Naive thymus-derived CD8-positive, alpha-beta T cell (primary cell): ENCODE measurements at places on chromosomes 3 and 15.

GRCh38 chr3:143648708-143649107 lies 199.6 kb downstream of the SLC9A9 start:
- no peak for DNase-seq

- DNase-seq, result no peak
Measured at GRCh38 chr3:54514416-54514815, 392.1 kb downstream of the CACNA2D3 start.

- DNase-seq, result no peak
Measured at GRCh38 chr3:120741837-120742197, 499 bp downstream of the RABL3 start.

- DNase-seq, result no peak
Measured at GRCh38 chr3:89617706-89618105, 510.3 kb downstream of the EPHA3 start.

DNA sequence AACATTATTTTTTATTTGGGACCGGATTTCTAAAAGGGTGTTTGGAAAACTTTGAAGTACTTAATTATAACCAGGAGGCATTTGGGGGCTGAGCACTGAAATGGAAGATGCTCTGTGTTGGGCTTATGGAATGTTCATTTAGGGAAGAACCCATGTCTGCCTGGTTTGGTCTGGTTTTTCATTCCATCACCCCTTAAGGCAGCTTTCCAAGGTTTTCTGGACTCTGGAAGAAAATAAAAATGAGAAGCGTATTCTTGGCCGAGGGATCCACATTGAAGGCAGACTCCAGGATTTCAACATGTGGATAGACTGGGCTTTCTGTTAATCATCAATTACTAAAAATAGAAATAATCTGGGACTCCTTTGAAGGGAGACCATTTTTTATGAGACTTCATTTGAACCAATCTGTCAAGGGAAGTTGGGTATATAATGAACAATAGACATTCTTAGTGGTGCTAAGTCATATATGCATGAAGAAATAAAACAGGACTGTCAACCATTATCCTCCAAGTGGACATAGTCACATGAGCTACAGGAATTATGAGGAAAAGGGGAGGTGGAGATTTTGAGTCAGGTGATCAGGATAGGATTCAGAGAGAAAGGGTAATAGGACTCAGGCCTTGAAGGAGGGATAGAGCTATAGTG lies 270.5 kb upstream of the ADAMTS9 start:
- DNase-seq, result no peak

- DNase-seq, result no peak
Measured at GRCh38 chr15:74270854-74271520, 34.9 kb downstream of the CCDC33 start.

DNA sequence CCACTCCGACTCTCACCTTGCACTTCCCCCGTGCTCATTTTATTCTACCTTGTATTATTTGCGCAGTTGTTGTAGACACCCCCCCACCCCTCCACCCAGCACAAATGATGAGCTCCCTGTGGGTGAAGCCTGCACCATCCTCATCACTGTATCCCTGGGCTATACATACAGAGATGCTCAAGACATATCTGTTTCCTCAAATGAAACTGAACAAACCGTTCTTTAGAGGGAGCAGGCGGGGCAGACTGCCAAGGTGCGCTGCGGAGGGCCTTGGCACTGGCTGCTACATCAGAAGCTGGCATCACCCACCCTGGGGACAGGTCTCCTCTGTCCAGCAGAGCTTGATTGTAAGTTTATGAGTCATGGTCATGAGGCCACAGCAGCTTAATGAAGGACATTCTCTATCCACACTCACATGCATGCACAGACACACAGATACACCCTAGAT lies 29.0 kb downstream of the ADCY5 start:
- DNase-seq, result no peak

- no peak for DNase-seq
Measured at GRCh38 chr3:179788996-179789395, 136.2 kb downstream of the USP13 start.

GRCh38 chr15:44328135-44328534 lies 39.6 kb downstream of the GOLM2 start:
- DNase-seq, result no peak

GRCh38 chr3:107452436-107452835 lies 70.3 kb upstream of the BBX start:
- DNase-seq, result no peak

DNA sequence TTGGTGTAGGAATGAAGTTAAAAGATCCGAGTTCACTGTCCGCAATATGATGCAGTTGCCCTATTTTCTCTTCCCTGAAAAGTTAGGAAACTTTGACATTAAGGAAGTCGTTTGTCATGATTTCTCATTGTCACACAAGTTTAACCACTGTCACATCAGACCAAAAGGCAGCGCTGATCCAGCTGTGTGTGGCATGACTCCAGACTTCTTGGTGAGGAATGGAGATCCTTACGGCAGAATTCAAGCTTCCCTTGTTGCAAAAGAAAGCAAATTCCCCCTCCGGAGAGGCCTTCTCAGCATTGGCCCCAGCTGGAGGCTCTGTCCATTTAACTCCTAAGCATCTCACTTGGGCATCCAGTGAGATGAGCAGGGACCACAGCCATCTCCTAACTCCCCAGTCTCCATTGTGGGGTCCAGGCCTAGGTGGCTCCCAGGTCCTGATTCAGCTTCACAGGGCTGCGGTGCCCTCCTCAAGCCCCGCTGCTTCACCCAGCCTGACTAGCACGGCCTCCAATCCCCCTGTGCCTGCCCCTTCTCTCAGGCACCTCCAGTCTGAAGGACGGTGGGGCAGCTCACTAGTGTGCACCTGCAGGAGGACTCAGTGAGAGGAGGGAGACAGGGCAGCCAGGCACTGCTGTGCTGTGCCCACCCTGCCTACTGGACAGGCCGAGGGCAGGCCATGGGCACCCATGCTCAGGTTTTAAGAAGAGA lies 159.5 kb downstream of the CHSY1 start:
- DNase-seq, result no peak
